Right renal pelvis (tissue), 4 donors: ENCODE measurements at places on chromosomes 1 and 21.

- no peak for DNase-seq
These were observed 25.5 kb downstream of the MT1HL1 start for GRCh38 chr1:236978740-236979139.

DNA sequence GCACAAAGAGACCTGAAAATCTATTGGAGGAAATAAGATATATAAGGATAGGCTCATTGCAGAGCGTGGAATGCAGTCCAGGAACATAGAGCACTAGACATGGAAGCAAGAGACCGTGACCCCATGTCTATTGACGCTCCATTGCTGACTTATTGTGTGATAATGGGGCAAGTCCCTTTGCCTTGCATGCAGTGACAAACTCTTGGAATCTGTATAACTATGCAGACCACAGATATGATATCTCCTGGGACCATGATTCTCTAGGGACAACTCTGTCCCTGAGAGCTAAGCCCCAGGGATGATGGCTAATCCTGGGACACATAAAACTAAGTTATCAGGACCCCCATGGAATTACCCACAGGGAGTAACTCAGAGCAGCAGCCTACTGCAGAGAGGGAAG, 73.1 kb upstream of the PRDX6 start:
- DNase-seq = no peak

DNA sequence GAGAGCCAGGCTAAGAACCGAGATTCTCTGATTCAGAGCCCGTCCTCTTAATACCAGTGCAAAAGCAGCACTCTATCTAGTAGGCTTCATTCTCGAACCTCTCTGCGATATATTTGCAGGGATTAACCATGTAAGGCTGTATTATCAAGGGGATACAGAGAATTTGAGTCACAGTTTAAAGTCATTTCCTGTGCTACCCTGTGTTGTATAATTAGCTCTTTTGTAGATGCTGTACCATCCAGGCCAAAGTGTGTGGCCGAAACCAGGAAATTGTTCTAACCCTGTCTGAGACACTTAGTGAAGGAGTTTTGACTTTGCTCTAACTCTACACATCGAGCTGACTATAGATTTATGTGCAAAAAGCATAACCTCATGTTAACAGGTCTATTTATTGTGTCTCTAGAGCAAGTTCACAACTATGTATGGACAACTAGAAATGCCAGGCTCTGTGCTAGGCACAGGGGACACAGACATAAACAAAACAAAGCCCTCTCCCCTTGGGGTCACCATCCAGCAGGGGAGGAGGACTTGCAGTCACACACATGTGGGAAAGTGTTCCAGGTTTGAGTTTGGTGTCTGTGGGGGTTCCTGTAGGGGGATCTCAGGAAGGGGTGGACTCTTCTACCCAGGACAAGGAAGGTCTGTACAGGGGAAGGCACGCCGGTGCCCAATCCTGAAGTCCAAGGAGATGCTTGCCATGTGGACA, 182.2 kb downstream of the DHRS3 start:
- DNase-seq = no peak

DNA sequence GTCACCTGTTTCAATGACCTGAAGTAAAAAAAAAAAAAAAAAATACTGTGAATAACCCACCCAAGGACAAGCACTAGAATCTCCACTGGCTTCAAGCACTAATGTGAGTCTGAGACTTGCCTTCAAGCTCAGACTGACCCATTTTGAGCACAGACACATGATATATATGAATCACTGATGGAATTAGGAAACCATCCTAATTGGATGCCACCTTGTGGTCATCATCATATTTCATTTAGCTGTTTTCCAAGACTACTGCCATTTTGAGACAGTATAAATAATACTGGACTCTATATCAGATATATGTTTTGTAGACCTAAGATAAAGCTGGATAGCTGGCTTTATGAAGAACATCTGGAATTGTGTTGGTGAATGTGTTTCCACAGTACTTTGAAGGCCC, 1232.0 kb downstream of the KCNT2 start:
- DNase-seq = no peak

- DNase-seq = no peak
These were observed 13.0 kb downstream of the TFF3 start for GRCh38 chr21:42302076-42302650.

DNA sequence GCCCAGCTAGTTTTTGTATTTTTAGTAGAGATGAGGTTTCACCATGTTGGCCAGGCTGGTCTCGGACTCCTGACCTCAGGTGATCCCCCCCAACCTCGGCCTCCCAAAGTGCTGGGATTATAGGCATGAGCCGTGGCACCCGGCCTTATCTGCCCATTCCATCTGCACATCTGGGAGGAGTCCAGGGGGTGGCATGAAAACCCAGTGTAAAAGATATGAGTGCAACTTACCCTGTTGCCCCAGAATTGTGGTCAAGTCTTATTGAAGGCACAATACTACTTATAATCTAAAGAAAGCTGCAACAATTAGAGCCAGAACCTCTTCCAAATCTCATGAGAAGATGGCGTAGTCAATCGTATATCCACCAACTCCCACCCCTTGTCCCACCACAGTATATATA, 18.4 kb downstream of the CTXND2 start:
- DNase-seq = no peak

- DNase-seq = no peak
These were observed 43.5 kb downstream of the SNX27 start for GRCh38 chr1:151655371-151655770.

- no peak for DNase-seq
These were observed 534.0 kb downstream of the KIF26B start for GRCh38 chr1:245688536-245689453.

- no peak for DNase-seq
These were observed 20.9 kb downstream of the SKI start for GRCh38 chr1:2248854-2249558.

DNA sequence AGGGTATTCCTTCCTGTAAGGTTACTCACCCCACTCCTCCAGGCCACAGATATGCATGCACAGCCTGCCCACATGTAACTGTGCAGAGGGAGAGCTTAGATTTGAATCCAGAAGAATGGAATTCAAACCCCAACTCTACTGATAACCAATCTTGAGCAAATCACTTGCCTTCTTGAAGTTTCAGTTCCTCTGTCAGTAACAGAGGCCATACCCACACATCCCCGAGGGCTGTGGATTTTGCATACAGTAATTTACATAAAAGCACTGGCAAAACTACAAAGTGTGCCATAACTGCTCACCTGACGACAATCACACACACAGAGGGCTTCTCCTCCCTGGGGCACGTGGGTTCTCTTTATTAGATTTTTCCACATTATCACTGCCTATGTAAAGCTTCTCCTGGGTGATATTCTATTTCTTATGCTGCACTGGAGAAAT, 18.6 kb downstream of the CD247 start:
- no peak for DNase-seq

- DNase-seq = no peak
These were observed 182.3 kb downstream of the CAMTA1 start for GRCh38 chr1:6967431-6968111.

DNA sequence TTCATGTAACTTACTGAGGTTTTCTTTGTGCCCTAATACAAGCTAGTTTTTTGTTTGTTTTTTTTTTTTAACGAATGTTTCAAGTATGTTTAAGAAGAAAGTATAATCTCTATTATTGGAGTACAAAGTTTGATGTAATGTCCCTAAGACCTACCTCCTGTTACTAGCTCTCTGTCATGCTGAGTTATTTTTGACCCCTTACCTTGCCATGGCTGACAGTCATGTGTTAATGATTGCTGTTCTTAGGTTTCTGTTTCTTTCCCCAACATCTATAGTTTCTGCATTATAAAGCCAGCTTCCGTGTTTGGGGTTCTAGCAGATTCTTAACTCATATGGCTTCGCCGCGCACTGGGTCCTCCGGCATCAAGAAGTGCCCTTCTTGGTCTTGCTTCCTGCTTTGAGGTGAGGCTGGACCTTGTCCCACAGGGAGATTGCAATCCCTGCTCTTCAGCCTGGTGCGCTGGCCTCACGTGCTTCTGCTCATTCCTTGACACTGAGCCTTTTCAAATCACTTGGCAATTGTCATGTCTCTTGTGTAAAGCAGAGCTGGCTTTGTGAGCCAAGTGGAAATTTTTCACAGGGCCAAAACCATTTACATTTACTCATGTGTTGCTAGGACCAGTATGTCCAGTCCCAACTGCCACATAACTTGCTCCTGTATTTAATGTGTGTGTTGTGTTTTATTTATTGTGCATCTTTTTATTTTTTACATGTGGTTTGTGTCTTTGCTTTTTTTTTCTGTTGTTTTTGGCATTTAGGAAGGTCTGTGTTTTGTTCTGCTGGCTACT, 135.0 kb upstream of the COL6A1 start:
- DNase-seq = no peak

DNA sequence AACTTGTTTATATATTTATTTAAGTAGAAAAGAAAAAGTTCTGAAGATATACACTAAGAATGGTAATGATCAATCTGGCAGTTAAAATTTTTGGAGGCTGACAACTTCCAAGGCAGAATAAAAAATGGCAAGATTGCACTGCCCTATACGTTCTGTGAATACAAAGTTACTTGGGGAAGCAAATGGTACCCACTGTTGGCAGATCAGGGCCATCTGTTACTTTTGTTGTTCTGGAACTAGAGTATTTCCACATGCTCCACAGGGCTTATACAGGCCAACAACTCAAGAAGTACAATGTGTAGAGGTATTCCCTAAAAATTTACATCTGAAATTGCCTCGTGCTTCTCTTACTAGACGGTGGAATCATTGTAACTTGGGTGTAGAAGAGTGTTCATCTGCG, 53.2 kb downstream of the AHCTF1 start:
- no peak for DNase-seq

DNA sequence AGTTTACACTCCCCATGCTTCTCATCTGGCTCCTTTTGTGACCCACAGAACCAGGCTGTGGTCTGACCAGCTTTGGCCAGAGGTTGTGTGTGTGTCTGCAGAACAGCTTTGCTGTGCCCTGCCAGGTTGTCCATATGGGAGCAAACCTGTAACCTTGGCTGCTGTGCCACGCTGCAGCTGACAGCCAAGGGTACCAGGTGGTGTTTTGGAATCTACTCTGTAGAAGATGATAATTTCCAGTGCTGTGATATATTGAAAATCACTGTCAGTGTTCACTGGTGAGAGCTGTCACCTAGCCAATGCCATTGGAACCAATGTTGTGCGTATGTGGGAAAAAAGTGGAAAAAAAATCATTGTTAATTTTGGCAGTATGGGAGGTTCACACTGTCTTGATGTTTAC, 18.2 kb downstream of the CENPF start:
- DNase-seq = no peak

GRCh38 chr1:1425426-1425752, 4.3 kb upstream of the ANKRD65 start:
- DNase-seq = no peak

GRCh38 chr1:51957618-51958017, 32.9 kb downstream of the RAB3B start:
- no peak for DNase-seq

DNA sequence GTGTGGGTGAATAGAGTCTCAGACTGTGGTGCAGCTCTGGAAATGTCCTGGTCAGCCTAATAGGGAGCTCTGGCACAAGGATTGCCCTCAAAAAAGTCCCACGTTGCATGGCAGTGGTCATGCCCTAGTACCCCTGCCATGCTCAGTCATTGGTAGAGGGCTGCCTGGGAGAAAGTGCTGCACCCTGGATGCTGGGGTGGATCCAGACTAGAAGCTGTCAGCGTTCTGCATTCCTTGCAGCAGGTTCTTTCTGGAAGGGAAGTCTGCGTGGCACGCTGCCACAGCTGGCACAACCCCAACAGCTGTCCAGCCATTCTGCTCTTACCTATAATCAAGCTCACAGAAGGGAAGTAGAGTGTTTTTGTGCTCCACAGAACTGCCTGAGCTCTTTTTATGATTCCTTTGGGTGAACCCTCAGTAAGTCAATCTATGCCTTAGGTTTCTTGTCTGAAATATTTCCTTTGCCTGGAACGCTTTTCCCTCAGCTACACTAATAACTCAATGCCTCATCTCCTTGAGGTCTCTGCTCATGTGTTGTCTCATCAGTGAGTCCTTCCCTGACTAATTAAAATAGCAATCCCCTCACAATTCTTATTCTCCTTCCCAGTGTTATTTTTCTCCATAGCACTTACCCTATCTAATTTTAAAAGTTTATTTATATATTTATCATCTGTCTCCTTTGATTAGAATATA, 61.5 kb upstream of the JAK1 start:
- DNase-seq = no peak

DNA sequence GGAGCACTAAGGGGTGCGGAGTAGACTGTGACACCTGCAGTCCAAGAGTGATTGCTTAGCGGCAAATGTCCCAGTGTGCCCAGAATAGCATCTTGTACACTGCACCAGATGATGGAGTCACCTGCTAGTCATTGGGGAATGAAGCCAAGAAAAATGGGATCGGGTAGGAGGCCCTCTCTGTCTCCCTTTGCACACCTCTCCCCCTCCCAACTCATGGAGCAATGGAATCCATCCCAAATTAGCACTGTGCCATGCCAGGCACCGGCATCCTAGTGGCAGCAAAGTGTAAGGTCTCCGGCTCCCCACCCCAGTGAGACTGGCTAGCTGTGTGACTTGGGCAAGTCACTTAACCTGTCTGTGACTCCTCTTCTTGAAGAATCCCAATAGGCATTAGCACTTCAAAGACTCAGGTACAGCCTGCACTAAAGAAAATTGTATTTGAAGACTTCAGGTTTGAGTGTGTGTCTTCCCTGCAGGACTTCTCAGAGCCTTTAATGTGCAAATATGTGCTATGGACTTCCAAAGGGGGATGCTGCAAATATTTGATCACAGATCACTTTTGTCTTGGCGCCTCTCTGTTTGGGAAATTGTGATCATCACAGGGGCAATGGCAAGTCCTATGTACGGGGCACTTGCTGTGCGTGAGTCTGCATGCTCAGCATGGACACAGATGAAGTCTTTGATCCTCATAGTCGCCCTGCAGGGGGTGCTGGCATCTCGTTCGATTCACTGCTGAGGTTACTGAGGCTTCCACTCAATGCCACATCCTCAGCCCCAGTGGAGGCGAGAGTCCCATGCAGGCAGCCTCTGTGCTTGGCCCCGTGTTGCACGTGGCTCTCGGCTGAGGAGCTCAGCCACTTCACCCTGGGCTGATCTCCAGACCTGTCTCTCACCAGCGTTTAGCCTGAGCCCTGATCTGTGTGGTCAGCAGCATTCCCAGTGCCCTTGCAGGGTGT, 272.9 kb upstream of the C1orf174 start:
- no peak for DNase-seq

DNA sequence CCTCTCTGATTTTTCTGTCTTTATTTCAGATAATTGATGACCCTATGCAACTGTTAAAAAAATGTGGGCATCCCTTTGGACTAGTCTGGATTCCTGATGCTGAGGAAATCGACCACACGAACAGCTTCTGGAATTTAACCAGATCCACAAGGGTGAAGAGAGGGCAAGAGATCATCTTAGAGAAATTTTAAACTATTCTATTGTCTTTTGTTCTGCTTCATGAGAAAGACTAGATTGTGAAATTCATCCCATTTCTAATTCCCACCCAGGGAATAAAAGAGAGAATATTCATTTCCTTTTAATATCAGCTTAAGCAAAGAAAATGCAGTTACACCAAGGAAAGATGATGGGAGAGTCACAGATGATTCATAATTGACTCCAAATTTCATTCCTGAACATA, 71.8 kb downstream of the DUSP10 start:
- DNase-seq = no peak

GRCh38 chr1:115678141-115678540, 36.4 kb downstream of the VANGL1 start:
- DNase-seq = no peak
